ENCODE measurements at places on chromosomes 4 and X.

GRCh38 chr4:67687636-67688035 lies 13.3 kb downstream of the UBA6 start:
- DNase-seq = no peak

- no peak for DNase-seq
Observed at GRCh38 chrX:73817393-73818199, 254.6 kb downstream of the CHIC1 start.

DNA sequence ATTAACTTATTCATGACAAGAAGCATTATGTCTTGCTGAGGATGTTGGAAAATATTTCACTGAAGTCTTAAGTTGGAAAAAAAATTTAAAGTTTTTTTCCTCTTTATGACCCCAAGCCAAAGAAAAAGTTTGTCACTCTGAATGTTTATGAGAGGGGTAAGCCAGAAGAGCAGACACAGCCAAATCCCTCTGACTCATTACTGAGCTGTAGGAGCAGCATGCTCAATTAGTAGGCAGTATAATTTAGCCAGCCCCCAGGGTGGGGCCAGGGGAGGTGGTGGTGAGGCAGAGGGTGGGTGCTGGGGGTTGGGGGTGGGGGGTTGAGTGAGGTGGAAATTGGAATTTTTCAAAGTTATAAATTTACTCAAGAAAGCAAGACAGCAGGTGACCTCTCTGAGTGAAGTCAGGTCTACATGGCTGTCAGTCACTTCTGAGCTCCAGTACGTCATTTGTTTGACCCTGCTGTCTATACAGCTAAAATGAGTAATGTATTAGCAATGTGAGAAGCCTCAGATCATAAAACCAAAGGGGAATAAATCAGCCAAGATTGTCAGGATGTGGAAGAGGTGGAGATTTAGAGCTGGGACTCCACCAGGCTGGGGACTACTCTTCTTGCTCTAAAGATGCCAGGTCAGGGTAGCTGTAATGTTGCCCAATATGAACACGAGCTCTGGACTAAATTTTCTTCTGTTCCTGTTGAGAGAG lies 98.8 kb upstream of the NDP start:
- DNase-seq = no peak

- DNase-seq = no peak
Observed at GRCh38 chr4:7024336-7024890, 18.8 kb upstream of the TADA2B start.

GRCh38 chrX:53163436-53163835 lies 61.6 kb downstream of the KDM5C start:
- no peak for DNase-seq

DNA sequence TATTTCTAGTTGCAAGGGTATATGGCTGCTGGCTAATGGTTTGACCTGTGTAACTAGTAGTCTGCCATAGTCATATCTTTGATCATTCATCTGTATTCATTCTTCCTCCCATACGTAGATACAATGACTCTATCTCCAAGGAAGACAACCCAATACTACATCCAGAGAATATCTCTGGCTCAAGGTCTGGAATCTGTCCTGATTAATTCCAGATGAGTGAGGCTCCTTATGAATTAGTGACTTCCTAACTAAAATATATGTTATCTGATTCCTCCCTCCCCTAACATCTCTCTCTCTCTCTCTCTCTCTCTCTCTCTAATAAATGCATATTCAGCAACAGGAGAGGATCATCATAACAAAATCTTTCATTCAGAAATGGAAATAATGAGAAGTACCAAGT lies 641.5 kb downstream of the FAT4 start:
- no peak for DNase-seq

GRCh38 chr4:185830263-185830994 lies 18.4 kb upstream of the SORBS2 start:
- no peak for DNase-seq

- DNase-seq = no peak
Observed at GRCh38 chrX:148878371-148878770, 378.0 kb downstream of the AFF2 start.

- DNase-seq = no peak
Observed at GRCh38 chr4:77097611-77098010, 21.8 kb upstream of the CCNI start.

DNA sequence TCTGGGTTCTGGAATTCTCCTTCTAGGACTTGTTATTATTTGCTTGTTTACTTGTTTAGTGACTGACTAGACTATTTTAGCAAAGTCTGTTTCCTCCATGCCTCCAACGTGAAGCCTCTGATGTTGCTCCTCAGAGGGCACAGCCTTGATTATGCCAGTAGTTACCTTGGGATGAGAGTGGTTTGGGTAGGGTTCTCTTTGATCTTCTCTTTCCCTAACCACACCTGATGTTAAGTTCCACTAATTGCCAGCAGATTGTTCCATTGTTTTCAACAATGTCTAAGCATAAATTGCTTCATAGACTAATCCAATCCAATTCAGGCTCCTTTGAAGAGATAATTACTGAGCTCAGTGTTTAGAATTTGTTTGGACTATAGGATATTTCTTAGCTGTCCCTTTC lies 352.7 kb upstream of the DIPK2B start:
- no peak for DNase-seq

DNA sequence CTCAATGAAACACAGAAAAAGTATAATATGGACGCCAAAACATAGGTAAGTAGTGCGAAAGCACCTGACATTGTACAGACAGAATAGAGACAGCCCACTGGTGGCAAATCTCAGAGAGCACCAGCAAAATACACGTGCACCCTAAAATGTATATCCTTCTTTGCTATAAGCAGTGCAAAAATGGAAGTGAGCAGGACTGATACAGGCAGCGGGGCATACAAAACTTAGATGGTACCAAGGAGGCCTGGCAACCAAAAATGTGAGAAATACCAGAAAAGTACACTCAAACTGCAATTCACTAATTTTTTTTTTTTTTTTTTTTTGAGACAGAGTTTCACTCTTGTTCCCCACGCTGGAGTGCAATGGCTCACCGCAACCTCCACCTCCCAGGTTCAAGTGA lies 63.9 kb downstream of the EIF4E start:
- no peak for DNase-seq

DNA sequence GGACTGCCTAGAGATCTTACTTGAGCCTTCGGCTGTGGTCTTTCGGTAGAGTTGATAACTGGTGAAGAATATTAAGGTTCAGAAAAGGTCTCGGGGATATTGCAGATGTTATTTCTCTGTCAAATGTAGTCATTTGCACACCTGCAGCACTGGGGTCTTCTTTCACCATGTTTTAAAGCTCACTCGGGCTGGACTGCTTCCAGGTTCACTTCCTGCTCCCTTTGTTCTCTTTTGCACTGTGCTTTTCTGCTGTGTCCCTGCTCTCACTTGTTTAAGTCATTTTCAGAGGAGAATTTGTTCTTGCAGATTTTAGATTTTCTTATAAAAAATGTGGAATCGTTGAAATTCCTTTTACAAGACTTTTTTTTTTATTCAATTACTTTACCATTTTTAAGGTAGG lies 68.5 kb downstream of the BMPR1B start:
- no peak for DNase-seq

- DNase-seq = no peak
Observed at GRCh38 chr4:38119668-38120385, 159.6 kb downstream of the PTTG2 start.

- DNase-seq = peak; percentile 57
Observed at GRCh38 chrX:106999002-106999975, 723 bp downstream of the MORC4 start.

GRCh38 chr4:117063961-117064696 lies 21.2 kb downstream of the TRAM1L1 start:
- no peak for DNase-seq

- no peak for DNase-seq
Observed at GRCh38 chrX:122113376-122113775, 1066.0 kb downstream of the GLUD2 start.

- DNase-seq = no peak
Observed at GRCh38 chr4:6620891-6621555, 19.5 kb upstream of the MRFAP1 start.

GRCh38 chr4:168319486-168320019 lies 1.0 kb upstream of the DDX60 start:
- DNase-seq = no peak

DNA sequence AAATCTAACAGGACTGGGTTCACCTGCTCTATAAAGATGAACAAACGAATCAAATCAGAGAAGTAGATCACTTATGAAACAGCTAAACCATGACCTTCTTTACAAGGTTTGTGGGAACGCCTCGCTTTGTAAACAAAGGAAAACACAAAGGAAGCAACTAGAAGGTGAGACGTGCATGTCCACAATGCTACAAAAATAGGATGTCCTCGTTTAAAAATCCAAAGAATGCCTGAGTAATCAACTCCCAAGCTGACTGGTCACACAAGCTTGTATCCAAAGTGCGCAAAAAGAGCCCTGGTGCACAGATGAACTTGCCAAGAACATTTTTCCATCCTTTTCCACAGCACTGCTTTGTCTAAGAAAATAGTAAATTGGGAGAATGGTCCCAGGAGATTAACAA lies 6.3 kb upstream of the SH3KBP1 start:
- DNase-seq = no peak

- no peak for DNase-seq
Observed at GRCh38 chrX:129732857-129733256, 5.9 kb upstream of the XPNPEP2 start.

GRCh38 chr4:3476341-3476747 lies 13.2 kb downstream of the DOK7 start:
- DNase-seq = no peak

DNA sequence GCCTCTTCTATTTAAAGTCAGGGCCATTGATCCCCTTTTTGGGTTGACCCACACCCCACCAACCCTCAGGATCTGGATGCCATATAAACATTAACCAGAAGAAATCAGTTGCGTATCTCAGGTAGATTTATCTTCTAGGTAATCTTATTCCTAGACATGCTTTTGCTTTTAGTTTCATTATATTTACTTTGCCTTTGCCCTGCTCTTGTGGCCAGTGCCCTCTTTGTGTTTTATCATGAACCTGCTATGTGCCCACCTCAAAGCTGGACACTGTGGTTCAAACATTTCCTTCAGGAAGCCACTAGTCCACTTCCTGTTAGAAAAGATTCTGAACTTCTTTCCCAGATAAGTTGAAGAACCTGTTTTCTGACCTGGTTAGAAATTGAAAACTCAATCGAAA lies 117.4 kb upstream of the EDNRA start:
- no peak for DNase-seq

DNA sequence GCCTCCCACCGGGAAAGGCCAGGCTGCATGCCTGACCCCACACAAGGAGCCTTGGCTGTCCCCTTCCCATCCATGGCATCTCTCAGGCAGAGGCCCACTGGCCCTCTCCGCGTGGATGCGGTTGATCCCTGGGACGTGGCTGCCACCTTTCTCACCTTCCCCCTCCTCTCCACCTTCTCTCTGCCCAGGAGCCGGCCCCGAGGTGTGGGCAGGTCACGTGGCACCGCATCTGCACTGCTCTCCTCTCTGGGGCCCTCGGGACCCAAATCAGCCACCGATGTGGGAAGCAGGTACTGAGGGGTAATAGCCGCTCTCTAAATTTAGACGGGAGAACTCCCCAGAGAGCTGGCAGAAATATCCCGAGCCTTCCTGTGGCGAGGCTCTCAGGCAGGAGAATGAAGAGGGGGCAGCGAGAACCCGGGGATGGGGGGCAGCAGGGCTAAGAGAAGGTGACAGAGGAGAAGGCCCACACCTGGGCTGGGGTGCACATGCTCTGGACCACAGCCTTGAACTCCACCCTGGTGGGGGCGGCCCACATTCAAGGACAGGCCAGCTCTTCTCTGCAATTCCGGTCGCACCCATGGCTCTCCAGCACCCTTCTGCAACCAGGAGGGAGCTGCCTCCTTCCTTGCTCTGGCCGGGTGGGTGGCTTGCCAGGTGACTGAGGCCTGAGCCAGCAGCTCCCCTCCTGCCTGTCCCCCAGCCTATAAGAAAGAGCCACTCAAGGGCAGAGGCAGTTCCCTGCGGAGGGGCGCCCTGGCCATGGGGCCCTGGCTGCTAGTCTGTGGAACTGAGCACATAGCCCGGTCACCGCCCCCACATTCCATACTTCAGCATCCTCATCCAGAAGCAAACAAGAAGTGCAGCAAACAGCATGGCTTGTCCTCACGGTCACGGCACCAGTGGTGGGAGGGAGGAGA lies 9.6 kb upstream of the DUSP9 start:
- DNase-seq = peak; percentile 6

DNA sequence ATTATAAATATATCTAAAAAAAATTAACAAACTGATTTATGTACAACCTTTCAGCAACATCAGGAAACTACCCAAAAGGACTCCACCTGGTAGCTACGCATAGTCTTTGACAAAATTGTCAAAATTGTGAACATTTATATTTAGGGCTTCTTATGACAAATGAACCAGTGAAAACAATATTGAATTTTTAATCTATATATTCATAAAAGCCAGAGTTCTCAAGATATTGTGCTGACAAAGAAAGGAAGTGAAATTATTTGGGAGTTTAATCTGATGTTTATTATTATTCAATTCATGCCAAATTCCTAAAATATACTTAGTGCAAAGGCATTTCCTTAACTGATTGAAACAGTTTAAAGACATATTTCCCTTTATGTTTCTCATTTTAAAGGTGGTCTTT lies 5.3 kb upstream of the SULT1B1 start:
- DNase-seq = no peak

GRCh38 chr4:181443021-181443420 lies 800.2 kb upstream of the TENM3 start:
- no peak for DNase-seq

- no peak for DNase-seq
Observed at GRCh38 chr4:150089732-150090131, 11.5 kb downstream of the DCLK2 start.

DNA sequence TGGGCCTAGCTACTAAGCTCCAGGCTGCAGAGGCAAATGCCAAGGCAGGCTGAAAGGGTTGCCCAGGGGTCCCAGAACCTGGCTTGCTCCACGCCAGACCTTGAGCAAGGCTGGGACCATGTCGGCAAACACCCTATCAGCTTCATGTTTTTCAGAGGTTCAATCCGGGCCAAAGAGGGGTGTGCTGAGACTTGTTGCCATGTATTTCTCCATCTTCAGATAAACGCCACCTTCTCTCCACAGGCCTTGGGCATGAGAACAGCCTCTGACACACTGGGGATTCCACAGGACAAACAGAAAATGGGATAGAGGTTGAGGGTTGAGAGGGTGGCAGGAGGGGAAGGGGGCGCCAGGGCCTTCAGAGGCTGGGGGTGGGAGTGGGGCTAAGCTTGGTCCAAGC lies 8.6 kb downstream of the PJA1 start:
- DNase-seq = no peak

All from D341Med (cell line).